Uterine smooth muscle cell (primary cell): ENCODE measurements at places on chromosomes 2 and 18. TPM values are rescaled to one million over a fixed set of nuclear protein-coding genes. Genes with fewer than 3 reads are reported as not detected.

PSTPIP2 gene
- total RNA-seq, result 3.1 and 4.0 TPM in 2 replicates

LAMA1 gene
- 67.1 and 184 TPM in 2 replicates for total RNA-seq

SCN7A gene
- 0.11 and 0.12 TPM in 2 replicates for total RNA-seq

ALKAL2 gene
- total RNA-seq, result not detected in 2 replicates

ERBB4 gene
- total RNA-seq, result under 0.01 and 0.11 TPM in 2 replicates

TRIP12 gene
- 262 and 314 TPM in 2 replicates for total RNA-seq

IL1F10 gene
- total RNA-seq, result not detected in 2 replicates

IGFBP2 gene
- 119 and 136 TPM in 2 replicates for total RNA-seq

IL1RL1 gene
- total RNA-seq, result 0.12 and 0.77 TPM in 2 replicates
